ENCODE measurements at places on chromosomes 6 and 20.

- DNase-seq, result no peak
Measured at GRCh38 chr6:55868176-55868575, 7.2 kb downstream of the BMP5 start.

DNA sequence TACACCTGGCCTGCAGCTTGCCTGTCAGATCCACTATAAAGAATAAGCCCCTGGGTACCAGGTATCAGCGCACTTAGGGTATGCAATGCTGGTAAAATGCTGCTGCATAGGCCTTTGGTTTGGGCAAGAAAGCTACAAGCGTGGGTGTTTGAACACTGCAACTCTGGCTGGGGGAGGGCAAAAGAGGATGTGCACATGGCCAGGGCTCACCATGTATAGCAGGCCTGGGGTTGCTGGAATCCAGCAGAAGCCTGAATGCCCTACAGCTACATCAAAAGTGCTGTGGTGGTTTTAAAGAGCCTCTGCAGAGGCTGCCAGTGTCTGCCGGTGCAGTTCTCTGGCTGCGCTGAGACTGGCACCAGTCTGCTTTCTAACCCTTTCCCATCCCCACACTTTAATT is 51.7 kb downstream of the UQCC1 start:
- DNase-seq, result no peak

- DNase-seq, result no peak
Measured at GRCh38 chr20:57651881-57652605, 31.8 kb upstream of the ZBP1 start.

DNA sequence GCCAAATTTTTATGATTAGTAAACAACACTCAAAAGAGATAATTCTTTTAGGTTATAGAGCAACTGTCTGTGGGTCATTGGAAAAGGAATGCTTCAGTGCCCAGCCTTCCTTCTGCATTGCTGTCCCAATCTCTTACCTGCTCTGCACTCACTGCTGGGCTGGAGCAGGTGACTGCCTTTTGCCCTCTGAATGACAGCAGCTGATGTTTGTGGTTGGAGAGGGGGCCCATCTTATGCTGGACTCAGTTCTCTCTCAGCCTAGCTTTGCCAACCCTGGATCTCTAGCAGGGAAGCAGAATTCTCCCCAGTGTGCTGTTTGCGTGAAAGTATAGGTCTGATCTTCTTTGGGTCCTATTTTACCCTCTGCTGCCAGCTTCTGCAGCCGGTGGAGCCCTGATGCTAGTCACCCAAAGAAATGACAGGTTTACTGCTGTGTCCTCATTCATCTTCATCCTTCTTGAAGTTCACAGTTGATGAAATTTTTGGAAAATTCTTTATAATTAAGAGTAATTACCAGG is 193.5 kb downstream of the ARID1B start:
- no peak for DNase-seq

DNA sequence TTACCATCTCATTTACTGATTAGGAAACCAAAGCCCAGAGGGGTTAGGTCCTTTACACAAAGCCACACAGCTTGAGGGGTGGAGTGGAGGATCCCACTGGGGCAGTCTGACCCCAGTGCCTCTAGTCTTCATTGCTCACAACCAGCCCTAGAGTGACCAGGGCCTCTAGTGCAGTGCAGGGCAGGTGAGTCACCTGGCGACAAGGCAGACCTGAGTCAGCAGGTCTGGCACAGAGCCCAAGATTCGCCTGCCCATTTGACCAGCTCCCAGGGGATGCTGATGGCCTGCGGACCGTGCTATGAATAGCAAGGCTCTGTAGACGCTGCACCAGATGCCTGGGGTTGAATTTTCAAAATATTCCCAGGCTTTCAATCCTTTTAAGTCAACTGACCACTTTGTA is 29.9 kb downstream of the CDH26 start:
- no peak for DNase-seq

GRCh38 chr6:129759796-129760605 is 50.0 kb upstream of the ARHGAP18 start:
- no peak for DNase-seq

DNA sequence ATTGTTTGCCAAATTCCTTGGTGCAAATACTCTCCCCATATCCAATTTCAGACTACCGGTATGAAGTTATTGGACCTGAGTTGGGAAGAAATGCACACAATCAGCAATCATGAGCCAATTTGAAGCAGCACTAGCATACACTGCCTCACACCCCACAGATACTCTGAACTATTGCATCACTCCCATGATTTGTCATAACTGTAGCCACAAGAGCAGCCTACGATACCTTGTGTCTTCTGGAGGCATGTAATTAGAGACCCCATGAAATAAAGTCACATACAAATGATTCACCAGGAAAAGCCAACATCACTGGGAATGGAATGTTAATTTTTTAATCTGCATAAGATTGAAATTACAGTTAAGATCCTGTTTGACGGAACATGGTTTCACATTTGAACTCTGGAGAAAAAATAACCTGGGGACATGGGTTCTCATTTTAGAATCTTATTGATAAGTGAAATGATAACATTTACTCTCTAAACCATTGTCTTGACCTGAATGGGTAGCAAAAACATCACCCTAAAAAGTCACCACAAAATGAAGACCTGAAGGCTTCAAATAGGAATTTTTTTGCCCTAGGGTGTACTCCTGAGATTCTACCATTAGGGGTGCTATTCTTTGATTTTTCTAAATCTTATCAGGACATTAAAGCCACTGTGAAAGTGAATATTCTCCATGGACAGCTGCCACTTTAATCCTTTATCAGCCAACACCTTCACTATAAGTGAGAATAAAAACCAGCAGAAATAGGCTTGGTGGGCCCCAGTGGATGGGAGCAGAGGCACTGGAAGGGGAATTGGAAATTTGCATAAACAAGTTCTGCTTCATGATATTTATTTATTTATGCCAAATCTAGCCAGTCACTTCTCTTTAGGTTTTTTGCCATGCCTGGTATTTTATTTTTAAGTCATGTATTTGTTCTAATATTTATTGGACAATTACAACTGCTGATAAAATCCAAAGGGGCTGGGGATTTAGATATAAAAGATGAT is 34.5 kb upstream of the HBS1L start:
- no peak for DNase-seq

DNA sequence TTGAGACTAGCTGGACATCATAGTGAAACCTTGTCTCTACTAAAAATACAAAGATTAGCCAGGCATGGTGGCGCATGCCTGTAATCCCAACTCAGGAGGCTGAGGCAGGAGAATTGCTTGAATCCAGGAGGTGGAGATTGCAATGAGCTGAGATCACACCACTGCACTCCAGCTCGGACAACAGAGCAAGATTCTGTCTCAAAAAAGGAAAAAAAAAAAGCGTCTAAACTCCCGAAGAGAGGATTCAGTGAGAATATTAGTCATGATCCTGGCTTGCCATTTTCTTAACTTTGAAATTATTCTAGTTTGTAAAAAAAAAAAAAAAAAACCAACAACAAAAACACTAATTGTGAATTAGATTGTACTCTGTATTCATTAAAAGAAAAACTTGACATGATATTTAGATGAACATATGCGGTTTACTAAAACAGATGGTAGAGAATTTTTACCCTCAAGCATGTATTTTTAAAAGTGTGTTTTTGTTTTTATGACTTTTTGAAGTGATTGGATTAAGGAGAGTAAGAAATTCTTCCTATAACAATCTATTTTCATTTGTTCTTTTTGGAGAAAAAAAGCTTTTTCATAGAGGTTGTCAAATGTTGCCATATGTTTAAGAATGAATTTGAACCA is 80.7 kb downstream of the UST start:
- DNase-seq, result no peak

DNA sequence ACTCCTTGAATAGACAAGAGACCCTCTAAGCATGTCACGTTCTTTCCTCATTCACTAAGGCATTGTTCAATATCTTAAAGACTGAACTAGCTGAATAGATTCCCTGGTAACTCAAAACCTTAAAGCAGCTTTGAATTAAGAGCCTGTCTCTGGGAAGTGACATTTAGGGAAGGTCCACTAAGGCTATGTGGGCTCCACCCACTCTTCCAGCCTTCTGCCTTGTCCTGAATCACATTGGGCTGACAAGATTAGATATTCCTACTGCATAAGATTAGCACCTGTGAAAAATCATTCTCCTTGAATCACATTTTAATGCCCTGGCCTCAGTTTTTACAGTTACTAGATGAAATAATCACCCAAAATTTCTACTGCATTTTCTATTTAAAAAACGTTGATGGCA is 36.3 kb downstream of the CLIC5 start:
- DNase-seq, result no peak

GRCh38 chr6:132445201-132445951 is 44.1 kb upstream of the MOXD1 start:
- no peak for DNase-seq

- DNase-seq, result no peak
Measured at GRCh38 chr20:17966432-17967310, 1.9 kb downstream of the SNX5 start.

GRCh38 chr6:71139249-71139648 is 149.4 kb upstream of the OGFRL1 start:
- DNase-seq, result no peak

GRCh38 chr6:152671171-152671570 is 26.5 kb upstream of the MYCT1 start:
- no peak for DNase-seq

DNA sequence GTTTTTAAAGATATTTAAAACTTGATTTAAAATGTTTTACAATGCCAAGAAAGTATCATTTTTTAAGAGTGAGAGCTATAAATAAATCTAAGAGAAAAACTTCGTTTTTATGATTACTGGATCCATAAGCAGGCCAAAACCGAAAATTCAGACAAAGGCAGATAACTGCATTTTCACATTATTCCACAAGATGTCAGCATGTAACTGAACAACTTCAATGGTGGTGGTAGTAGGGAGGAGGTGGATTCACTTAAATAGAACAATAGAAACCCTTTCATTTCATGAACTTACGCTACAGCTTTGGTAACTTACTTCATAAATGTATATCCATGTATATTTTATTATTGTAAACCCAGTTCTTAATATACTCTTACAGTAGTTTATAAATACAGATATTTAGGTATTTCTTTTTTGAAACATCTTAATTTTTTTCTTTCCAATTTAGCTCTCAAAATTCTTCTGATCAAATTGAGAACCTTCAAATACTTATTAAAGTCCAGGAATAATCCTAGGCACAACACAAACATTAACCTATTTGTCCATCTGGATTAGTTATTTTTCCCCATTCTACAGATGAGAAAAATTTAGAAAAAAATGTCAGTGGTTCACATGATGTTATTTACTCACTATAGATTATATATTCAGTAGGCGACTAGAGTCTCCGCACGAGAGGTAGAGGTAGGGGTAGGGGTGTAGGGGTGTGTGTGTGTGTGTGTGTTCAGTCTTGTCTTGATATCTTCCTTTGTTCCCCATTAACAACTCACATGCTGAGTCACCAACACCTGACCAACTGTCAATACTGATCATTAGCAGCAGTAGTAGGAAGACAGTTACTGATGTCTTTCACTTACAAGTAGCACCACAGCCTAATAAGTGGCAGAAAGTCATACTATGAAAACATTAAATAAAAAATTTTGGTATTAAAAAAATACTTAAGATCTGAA is 111.5 kb downstream of the ARHGAP18 start:
- DNase-seq, result no peak

DNA sequence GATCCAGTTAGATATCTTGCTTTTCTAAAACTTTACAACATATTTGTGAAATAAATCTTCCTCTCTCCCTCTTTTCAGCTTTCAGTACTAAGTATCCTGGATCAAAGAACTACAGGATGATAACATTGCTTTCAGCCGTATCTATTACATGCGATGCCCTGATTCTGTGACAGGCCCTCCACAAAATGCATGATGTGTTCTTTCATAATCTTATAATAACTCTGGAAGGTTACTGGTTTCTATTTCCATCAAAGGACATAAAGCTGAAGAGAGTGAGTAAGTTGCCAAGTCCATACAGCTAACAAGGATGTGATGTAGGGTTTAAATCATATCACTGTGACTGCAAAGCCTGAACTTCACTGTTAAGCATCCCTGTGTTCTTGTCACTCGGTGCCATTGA is 62.9 kb upstream of the ADGRG6 start:
- no peak for DNase-seq

DNA sequence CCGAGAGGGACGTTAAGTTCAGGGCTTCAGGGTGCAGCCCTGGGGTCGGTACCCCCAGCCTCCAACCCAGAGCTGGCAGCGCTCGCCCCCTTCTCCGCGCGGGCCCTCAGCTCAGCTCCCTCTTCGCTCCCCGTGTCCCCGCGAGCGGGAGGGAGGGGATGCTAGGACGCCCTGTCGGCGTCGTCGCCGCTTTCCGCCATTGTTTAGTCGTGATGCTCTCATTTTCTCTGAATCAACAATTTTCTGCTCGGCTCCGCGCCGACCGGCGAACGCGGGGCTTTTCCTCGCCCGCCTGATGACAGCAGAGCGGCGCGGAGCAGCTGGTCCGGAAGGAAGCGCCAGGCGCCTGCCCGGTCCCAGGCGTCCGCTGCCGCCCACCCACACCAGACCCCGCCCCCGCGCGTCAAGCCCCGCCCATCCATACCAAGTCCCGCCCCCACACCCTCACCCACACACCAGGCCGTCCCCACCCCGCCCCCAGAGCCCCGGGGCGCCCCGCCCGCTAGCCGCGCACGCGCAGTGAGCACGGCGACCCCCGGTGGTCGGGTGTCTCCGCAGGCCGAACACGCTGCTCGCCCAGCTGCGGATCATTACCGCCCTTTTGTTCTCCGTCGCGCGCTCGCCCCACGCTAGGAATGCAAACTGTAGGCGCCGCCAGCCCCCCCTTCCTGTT is 50.1 kb upstream of the SLC32A1 start:
- peak; percentile 36 for DNase-seq

DNA sequence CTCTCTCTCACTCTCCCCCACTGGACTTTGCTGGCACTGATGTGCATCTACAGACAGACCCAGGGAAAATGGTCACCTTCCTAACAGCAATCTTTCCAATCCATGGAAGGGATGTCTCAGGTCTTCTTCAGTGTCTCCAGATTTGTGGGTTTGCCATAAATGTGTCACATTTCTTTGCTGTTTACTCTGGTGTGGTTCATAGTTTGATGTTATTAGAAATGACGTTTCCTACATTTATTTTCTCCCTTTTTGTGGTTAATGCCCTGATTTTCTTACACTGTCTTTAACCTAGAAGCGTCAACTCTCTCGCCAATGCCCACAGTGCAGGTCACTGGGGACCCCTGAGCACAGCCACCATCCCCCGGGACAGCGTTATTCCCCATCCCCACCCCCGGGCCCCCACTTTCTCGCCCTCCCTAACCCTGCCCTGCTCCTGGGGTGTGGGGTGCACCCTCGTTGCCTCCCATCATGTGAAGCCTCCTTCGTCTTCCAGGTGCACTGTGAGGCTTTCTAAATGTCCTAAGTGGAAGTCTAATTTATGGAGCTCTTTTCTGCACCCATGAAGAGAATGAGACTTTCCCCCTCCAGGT is 86.5 kb downstream of the YTHDF1 start:
- no peak for DNase-seq

Data from stimulated activated CD8-positive, alpha-beta memory T cell treated with anti-CD3 and anti-CD28 coated beads, Interleukin-15, amount 100 ng/mL, for 4 hours (primary cell).